ENCODE measurements at places on chromosomes 7 and 10.

GRCh38 chr7:87580636-87581035 lies 20.0 kb downstream of the ABCB1 start:
- no peak for DNase-seq

- DNase-seq: peak; percentile 75
Observed at GRCh38 chr7:28684650-28685241, 272.4 kb downstream of the CREB5 start.

- no peak for DNase-seq
Observed at GRCh38 chr10:62587011-62587410, 212.8 kb downstream of the ZNF365 start.

GRCh38 chr7:40474790-40475680 lies 340.2 kb downstream of the SUGCT start:
- DNase-seq: no peak

DNA sequence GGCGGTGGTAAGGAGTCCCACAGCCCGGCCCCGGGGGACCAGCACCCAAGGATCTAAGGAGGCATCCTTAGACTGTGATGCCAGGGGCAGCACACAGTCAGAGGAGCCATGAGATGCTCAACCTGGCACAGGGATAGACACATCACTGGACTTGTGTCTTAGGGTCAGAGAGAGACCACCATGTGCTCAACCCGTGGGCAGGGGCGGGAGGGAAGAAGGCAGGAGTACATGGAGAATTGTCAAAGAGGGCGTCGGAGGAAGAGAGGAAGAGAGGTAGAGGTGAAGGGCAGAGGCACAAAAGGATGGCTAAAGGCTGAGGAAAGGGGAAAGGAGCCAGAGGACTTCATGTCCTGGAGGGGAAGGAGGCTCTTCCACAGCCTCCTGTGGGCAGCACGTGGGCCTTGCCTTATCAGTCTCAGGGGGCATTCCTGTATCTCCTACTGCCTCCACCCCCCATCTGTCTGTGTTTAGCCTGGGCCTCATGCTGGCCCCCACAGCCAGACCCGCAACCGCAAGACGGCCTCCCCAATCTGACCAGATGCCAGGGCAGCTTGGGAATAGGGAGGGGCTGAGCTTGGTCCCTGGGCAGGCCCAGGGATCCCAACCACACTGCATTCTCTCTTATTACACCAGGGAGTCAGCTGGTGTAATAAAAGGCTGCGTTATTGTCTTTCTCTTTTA lies 2.2 kb downstream of the ADCY1 start:
- no peak for DNase-seq

DNA sequence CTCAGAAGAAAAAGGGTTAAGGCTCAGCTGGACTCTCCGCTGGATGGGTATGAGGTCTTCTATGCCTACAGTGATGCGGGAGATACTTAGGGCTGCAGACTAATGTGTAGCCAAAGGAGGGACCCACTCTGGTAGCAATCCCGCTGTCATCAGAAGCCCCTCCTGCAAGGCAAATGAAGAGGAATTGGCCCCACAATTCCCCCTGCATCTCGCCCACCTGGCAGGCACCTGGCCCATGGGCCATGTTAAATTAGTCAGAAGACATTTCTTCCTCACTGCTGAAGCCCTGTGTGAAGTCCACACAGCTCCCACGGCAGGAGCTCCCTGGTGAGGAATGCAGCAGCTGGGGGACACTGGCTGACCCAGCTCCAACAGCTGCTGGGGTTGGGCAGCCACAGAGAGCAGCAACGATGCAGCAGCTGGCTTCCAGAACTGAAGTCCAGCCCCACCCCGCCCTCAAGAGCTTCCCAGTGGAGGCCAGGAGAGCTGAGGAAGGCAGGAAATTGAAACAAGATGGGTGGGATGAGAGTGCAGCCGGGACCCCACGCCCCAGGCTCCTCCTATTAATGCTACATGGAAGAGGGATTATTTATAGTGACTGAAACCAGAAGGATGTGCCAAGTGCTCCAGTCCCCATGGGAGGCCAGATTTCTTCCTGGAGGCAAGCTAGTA lies 5.5 kb downstream of the VSTM4 start:
- no peak for DNase-seq

DNA sequence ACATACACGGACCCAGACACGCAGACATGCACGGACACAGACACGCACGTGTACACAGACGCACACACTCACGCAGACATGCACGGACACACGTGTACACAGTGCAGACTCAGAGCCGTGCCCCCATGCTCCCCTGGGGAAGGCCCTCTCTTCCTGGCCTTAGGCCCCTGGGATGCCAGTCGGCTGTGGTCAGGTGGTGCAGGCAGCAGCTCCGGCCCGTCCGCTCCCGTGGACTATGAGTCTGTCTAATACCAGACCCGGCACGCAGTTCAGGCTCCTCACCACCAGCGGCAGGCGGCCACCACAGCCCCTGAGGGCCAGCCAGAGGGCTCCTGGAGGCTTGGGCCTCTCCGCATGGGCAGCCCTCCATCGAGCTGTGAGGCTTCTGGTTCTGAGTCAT lies 52.0 kb upstream of the NKX6-2 start:
- no peak for DNase-seq

DNA sequence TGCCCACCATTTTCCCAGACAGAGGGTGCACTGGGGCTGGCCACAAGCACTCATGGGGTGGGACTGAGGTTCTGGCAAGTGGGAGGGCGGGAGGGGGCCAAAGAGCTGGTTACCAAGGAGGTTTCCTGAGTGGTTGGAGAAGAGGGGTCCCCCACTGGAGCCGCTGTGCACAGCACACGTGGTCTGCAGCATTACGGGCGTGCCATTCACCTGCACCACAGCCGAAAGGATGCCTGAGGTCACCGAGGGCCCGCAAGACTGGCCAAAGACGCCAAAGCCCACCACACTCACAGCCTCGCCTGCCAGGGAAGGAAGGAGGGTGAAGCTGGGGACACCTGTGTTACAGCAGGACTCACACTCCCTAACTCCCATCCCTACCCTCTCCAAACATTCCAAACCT lies 3.9 kb downstream of the TYSND1 start:
- no peak for DNase-seq

- DNase-seq: no peak
Observed at GRCh38 chr7:42380401-42380800, 143.4 kb upstream of the GLI3 start.

DNA sequence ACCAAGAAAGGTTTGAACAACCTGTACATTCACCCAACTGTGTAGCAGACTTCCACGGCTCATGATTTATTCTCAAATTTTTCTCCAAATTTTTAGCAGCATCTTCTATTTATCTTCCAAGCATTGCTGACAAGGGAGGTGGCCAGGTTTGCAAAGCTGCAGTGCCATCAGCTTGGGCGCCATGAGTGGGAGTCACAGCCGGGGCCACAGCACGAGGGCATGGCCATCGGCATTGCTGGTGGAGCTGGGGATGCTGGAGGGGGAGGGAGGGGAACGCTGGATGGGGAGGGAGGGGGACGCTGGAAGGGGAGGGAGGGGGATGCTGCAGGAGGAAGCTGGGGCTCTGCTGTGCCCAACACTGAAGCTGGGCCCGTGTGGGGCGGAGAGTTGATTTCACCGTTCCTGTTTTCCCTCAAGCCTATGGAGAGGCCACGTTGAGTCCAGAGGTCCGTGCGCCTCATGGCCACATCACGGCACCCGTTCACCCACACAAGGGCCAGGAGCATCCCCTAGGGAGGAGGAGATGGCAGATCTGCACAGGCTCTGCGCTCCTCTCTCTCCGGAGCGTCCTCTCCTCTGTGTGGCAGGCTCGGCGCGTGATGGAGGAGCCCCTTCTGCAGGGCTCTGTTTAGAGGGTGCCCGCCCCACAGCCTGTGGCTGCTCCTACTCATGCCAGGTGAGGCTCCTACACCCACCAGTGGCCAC lies 520.2 kb downstream of the DNAJB6 start:
- no peak for DNase-seq

GRCh38 chr10:80416479-80417098 lies 8.2 kb downstream of the PRXL2A start:
- no peak for DNase-seq

- no peak for DNase-seq
Observed at GRCh38 chr10:132385721-132386418, 11.1 kb upstream of the PWWP2B start.

- DNase-seq: no peak
Observed at GRCh38 chr10:120172356-120172755, 279.8 kb downstream of the SEC23IP start.

- no peak for DNase-seq
Observed at GRCh38 chr7:130953196-130953595, 219.2 kb upstream of the KLF14 start.

DNA sequence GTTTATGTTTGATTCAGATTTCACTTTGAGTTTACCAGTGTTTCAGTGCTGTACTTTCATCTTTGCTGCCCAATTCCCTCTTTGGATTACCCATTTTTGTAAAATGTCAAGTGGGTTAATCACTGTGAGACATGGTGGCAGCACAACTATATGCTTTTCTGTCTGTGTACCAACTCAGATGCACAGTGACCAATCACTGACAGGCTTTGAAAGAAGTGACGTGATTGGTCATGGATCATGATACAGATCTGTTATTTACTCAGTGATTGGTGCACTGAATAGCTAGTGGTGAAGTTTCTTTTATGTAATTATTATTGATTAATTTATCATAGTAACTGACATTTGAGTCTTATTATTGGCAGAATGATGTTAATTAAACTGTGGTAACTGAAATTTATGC lies 126.9 kb downstream of the SDK1 start:
- no peak for DNase-seq

DNA sequence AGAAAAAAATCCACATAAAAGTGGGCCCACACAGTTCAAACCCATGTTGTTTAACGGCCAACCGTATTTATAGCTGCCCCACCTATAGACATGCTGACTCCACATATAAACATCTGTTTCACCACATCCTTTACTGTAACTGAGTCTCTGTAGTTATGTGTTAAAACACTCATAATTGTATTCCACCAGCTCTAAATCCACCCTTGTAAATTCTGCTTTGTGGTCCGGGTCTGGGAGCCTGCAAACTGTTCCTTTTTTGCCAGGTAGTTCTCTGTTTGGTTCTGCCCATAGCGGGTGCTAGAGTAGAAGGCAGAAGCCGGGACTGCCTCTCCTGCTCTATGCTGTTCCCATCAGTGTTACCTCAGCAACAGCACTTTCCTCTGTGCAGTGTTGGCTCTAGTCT lies 20.2 kb upstream of the FHIP2A start:
- DNase-seq: no peak

- no peak for DNase-seq
Observed at GRCh38 chr7:93889261-93889660, 1.3 kb downstream of the TFPI2 start.

DNA sequence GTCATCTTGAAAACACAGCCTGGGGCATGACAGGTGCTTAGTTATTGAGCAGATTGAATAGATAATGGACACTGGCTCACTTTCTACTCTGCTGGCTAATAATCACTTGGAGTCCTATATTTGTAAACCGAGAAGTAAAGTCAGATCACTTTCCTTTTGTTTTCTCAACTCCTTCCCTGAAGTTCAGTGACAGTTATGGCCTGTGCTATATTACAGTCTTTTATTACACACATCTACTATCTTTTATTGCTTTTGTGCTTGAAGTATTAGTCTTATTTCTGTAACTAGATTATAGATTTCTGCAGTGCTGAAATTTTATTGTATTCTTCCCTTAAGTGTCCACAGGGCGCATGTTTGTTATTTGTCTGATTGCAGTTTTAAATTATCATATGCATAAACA lies 136.4 kb upstream of the TAC1 start:
- DNase-seq: no peak

DNA sequence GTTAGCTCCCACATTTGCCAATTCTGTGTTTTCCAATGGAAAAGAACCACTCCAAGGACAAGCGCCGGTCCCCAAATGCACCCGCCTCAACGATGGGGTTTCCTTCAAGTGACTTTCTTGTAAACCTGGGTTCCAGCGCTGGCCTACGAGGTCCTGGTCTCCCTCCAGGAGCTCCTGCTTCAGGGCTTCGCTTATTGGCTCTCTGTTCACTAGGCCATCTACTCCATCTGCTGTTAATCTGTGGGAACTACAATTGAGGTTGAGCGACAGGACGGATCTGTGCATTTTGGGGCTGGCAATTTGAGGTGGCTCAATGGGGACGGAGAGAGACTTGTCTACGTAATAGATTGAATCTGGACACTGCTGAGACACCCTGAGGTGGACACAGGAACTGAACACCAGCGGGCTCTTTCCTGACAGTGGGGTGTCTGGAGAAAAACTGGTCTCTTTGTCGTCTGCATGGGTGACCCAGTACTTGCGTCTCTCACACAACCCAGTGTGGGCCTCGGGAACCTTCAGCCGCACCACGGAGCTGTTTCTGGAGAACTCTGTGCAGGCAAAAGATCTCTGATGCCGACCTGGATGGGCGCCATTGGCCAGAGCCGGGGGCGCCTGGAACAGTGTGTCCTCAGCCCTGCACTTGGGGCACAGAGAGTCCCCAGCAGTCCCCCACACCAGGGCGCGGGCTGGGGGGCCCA lies 115.9 kb upstream of the ADAM12 start:
- DNase-seq: peak; percentile 39

- no peak for DNase-seq
Observed at GRCh38 chr10:129277084-129277483, 190.0 kb upstream of the MGMT start.

DNA sequence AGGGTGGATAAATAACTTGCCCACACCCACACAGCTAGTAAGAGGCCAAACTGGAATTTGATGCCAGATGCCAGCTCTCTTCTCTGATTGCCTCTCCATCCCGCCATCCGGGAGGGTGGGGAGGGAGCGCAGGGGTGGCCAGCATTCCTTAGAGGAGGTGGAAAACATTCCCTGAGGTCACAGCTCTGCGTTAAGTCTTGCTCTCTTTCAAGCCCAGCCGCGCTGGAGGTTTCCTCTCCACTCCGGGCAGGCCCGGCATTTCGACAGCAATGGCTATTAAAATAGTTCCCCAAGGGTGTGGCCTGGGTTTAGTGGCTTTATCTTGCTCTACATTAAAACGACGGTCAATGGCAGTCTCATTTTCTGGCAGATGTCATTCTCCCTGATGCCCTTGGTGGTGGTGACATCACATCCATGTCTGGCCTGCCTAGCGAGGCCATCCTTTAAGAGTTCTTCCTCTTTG lies 16.1 kb upstream of the C10orf71 start:
- peak; percentile 93 for DNase-seq

- no peak for DNase-seq
Observed at GRCh38 chr7:50449501-50449880, 659 bp downstream of the FIGNL1 start.

GRCh38 chr10:93198401-93199131 lies 124.9 kb downstream of the CYP26A1 start:
- peak; percentile 96 for DNase-seq

DNA sequence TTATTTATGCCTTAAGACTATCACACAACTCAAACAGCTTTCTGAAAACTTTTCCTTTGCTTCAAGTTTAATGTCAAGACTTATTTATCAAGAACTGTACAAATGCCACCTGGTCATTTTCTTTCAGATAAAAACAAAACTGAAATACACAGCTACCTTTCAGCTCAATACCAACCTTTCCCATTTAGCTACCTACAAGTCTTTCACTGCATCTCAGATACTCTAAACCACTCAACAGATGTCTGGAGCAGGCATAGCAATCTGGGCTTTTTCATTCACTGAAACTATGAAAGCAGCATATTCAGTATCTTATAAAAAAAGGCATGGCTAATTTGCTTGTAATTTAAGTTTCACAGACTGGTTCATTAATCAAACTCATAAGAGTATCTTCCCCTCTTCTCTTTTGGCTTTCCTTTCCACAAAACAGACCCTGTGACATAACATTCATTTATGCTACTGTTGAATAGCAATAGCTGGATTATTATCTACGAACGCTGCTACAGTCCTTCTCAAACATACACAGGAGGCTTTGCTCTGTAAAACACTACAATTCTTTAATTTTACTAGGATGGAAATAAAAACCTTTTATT lies 8.2 kb downstream of the TRA2A start:
- DNase-seq: no peak
